ENCODE measurements at places on chromosomes 3 and 15.
A peak's percentile ranks its signal among the peaks of the same experiment; 100 is the strongest.

DNA sequence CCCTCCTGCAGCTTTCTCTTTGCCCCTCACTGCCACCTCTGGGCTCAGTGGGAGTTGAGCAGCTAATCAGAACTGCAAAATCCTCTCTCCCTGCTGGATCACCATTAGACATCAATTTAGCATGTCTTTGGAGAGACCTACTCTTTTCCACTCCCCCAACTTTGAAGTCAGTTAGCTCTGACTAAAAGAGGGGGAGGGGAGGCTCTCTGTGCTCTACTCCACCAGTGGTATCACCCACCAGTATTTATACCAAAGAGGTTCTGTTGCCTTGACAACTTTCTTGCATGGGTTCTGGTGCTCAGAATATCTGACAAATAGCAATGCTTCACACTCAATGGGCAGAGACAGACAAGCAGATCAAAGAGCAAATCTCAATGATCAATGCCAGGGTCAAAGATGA, 146.2 kb upstream of the ROPN1 start:
- no peak for DNase-seq

- no peak for DNase-seq
Measured at GRCh38 chr3:119258915-119259314, 18.2 kb upstream of the B4GALT4 start.

DNA sequence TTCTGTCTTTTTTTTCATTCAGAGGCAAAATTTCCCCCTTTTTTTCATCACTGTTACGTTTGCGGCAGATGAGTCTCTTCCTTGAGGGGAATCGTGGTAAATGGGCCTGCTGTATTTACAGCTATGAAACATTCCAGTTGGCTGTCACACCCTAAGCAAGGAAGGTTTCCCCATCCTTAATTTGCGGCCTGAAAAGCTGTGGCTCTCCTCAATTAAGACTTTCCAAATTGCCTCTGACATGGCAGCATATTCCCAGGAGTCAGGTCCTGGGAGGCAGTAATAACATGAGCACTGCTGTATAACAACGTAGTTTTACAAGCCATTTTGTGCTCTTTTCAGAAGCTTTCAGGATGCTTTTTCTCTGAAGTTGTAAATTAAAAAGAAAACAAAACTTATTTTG, 420.9 kb downstream of the LPP start:
- DNase-seq: no peak

- no peak for DNase-seq
Measured at GRCh38 chr15:83081256-83082014, 14.4 kb upstream of the BTBD1 start.

- DNase-seq: no peak
Measured at GRCh38 chr3:34067536-34068051, 269.2 kb downstream of the PDCD6IP start.

- no peak for DNase-seq
Measured at GRCh38 chr3:97691354-97691753, 73.2 kb upstream of the ARL6 start.

DNA sequence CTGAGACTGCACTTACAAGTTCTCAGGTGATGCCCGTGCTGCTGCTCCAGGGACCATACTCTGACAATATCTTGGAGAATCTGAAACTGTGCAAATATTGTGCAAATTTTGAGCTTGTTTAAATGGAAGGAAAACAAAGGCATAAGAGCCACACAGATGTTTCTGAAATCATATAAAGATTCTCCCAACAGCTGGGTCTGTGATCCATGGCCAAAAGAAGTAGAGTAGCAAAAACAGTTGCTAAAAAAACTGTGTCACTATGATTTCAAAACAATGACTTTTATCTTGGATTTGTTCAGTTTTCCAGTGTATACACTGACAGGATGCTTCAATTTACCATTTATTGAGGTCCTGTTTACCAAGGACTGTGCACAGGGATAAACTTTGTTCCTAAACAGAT, 25.3 kb downstream of the NPTN start:
- DNase-seq: no peak

DNA sequence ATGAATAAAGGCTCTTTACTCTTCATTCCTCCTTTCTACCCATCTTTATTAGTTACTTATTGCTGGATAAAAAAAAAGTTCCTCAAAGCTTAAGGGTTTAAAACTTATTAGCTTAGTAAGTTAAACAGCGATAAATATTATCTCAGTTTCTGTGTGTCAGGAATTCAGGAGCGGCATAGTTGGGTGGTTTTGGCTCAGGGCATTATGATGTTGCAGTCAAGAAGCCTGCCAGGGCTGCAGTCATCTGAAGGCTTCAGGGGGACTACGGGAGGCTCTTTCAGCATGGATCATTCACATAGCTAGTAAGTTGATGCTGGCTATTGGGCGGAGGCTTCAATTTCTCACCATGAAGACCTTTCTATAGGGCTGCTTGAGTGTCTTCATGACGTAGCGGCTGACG, 1.9 kb upstream of the DLG1 start:
- DNase-seq: no peak

DNA sequence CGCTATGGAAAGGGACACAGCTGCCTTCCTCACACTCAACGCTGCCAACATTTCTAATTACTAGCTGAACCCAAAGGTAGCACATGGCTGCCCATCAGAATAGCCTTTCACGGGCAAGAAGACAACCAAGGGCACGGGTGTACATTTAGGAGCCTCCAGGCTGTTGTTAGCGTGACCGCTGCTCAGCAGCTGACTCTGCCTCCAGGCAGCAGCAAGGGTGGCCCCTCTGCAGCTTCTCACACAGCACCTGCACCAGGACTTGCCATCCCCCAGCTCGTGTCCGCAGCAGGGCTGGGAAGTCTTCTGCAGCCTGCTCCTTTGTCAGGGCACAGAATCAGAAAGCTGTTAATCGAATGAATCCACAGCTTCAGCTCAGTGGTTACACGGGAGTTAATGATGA, 146.8 kb downstream of the ADAMTS17 start:
- DNase-seq: no peak

DNA sequence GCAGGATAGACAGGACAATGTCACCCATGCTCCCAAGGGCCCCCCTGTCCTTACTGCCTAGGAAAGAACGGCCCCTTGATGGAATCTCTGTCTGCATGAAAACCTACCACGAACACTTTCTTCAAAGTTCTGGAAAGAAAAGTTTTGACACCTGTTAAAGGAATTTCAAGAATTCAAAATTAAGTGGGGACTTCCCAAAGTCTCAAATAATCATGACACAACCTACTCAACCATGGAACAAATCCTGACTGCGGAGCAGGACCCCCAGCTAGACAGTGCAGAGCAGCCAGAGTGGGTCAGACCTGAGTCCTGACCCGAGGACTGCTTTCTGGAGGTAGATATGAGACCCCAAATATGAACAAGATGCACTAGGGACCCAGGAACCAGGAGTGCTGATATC, 245.3 kb upstream of the NSMCE3 start:
- no peak for DNase-seq

GRCh38 chr3:109825971-109826810, 488.8 kb upstream of the DPPA4 start:
- DNase-seq: no peak

DNA sequence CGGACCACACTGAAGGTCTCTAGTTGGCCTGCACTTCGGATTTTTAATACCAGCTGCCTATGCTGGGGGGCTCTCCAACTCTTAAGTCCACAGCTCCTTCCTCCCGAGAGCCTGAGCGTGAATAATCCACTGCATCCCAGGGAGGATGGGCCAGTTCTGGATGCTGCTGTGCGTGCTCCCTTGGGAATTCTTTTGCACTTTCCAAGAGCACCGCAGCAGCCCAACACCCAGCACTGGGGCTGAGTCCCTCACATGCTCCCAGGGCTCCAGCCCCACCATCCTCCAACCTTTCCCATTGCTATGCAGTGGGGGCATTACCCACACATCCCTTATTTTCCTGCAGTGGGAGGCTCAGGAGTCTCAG, 136.4 kb upstream of the IQSEC1 start:
- DNase-seq: no peak

GRCh38 chr3:66672830-66673229, 172.0 kb upstream of the LRIG1 start:
- no peak for DNase-seq

DNA sequence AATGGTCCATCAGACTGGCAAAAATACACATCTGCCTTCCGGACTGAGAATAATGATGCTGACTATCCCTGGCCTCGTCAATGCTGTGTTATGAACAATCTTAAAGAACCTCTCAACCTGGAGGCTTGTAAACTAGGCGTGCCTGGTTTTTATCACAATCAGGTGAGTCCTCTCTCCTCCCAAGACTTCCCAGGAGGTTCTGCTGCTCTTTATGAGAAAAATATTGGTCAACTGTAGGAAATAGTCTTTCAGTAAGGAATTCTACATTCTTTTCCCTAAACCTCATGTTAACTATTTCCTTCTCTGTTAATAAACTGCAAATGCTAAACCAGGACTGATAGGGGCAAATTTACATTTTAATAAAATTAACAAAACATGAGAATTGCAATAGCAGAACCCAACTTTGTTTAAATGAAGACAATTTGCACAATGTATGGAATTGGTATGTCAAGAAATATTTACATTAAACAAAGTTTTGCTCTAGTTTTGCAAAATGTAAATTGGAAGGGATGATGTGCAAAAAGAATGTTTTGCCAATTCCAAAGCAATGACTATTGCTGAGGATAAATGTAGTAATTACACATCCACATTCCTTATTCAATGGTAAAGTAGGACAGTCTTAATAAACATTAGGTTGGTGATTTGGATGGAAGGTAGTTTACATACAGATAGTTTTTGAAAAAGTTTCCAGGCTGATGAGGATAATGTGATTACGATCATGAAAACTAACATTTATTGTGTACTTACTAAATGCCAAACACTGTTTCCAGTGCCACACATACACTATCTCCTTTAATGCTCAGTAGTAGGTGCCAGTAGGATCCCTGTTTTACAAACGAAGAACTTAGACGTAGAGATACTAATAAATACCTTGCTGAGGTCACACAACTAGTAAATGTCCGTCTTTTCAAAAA, 21.1 kb downstream of the UPK1B start:
- DNase-seq: no peak

- DNase-seq: peak; percentile 60
Measured at GRCh38 chr3:127673191-127674100, 694 bp downstream of the ABTB1 start.

DNA sequence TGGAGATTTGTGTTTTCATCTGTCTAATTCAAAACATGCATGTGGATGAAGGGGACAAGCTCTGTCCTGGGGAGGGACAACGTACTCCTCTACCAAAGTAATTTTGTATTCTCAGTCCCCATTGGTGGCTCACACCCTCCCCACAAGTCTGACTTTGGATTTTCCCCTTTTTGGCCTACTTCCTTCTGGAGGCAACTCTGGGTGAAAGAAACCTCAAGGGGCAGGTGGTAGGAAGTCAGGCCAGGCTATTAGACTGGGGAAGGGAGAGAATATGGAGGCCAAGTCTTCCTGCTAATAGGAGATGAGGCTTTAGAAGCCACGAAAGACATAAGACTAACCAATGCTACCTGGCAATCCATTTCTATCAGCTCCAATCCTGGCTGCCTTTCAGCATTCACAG, 124.9 kb upstream of the RASGRP1 start:
- no peak for DNase-seq

GRCh38 chr3:158447408-158447807, 123.6 kb upstream of the MLF1 start:
- DNase-seq: no peak

DNA sequence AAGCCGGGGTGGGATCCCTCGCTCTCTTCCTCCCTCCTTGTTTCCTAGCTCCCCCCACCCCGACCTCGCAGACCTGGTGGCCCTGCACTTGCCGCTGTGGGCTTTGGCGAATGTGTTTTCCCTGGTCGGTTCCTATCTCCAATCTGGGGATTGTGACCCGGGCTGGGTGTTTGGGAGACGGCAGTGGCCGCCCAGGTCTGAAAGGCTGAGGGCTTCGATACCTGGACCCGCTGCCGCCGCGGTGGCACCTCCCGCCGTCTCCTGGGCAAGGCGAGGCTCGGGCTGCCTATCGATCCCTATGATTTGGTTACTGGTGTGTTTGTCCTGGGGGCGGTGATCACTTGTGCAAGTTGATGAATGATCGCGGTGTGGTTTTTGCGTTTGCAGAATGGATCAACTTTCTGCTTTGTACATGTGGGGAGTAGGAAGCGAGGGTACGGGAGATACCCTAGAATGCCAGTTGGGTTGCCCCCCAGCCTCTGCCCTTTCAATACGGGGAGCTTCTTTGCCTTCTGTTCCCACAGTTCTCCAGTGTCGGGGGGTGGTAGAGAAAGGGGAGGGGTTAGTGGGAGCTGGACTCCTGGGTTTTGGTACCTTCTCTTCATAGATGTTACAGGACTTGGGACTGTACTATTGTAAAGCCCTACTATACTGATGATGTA, 3.0 kb downstream of the BBX start:
- DNase-seq: peak; percentile 20

DNA sequence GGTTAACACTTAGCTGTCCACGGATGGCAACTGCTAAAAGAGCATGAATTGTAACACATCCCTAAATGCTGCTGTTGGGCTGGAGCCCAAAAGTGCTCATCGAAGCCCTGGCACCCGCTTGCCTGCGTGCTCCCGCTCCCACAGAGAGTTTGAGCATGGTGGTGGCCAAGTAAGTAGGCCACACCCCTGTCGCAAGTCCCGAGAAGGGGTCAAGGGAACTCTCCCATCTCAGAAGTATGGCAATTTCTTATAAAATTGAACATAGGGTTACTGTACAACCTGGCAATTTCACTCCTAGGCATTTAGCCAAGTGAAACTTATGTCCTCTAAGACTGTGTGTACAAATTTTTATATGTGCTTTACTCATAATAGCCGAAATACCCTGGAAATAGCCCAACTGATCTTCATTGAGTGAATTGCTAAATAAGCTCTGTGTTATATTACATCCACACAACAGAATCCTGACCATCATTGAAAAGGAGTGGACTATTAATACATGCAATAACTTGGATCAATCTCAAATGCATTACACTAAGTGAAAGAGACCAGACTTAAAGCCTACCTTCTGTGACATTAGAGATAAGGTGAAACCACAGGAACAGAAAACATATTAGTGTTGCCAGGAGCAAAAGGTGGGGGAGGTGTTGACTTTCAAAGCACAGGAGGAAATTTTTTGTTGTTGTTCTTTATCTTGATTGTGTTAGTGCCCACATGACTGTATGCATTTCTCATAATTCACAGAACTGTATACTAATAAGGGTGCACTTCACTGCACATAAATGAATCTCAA, 1.5 kb upstream of the GCSAM start:
- DNase-seq: no peak

Measured in urothelium cell line (cell line).